ENCODE measurements at places on chromosomes 16 and 17.

DNA sequence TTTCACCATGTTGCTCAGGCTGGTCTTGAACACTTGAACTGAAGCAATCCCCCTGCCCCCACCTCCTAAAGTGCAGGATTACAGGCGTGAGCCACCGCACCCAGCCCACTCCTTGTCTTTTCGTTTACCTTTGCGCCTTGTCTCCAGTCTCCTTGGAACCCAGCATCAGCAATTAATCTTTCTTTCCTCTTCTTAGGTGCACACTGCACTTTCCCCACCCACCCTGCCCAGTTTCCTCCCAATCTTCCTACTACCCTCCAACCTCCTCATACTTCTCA is 1.5 kb upstream of the CLDN7 start:
- DNase-seq: no peak

- DNase-seq: no peak
These were observed 5.5 kb upstream of the ZNF771 start for GRCh38 chr16:30401768-30402425.

DNA sequence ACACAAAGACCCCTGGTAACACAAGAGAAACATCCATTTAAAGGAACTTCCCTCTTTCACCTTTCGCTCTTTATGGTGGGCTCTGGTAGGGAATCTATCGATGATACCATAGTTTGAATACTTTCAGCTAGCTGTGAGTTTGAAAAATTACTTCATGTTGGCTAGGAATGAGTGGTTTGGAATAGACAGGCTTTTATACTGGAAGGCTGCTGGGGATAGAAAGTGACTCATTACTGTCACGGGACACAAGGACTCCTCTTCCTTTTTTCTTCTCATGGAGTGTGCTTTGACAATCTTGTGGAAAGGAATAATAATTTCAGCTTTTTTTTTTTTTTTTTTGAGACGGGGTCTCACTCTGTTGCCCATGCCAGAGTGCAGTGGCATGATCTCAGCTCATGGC is 76.9 kb downstream of the CYB561 start:
- no peak for DNase-seq

- no peak for DNase-seq
These were observed 185.3 kb downstream of the ZNF423 start for GRCh38 chr16:49670627-49671026.

DNA sequence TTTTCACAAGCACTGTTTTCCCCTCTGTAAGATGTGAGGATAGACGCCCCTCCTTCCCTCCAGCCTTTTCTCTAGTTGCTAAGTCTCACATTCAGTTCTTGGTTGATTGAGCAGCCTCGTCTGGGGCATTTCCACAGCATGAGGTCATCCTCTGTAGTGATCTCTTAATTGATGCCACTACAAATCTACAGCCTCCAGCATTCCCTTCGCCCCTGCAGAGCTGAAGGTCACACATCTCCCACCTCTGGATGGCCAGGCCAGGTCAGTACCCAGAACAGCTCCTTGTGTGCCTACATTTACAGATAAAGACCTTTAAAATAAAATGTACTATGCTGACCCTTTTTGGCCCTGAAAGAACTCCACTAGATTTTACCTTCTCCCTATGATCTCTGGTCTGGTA is 32.5 kb upstream of the CDH11 start:
- no peak for DNase-seq

DNA sequence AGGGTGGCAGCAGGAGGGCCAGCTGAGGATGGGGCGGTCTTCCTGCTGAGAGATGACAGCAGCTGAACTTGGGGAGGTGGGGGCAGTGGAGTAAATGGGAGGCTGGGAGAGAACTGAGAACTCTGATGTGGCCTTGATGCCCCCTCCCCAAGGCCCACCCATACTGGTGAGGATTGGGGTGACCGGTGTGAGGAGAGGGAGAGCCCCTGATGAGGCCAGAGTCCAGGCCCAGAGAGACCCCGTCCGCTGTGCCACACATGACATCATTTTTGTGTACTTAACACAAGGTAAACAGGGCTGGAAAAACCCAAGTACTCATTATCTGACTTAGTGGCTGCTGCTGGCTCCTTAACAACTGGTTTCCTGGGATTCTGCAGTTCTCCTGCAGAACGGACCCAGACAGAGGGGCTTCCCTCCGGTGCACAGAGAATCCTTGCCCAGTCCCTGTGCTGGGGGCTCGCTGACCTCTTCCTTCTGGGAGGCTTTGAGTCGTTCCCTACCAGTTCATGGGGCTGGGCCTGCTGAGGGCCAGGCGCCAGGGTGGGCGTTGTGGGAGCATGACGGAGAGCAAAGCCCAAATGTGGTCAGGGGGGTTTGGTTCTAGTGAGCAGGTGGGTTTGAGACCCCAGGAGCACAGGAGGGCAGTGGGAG is 207.6 kb downstream of the RAB11FIP4 start:
- DNase-seq: no peak

GRCh38 chr16:70688246-70688742 is 2.4 kb upstream of the MTSS2 start:
- DNase-seq: no peak

DNA sequence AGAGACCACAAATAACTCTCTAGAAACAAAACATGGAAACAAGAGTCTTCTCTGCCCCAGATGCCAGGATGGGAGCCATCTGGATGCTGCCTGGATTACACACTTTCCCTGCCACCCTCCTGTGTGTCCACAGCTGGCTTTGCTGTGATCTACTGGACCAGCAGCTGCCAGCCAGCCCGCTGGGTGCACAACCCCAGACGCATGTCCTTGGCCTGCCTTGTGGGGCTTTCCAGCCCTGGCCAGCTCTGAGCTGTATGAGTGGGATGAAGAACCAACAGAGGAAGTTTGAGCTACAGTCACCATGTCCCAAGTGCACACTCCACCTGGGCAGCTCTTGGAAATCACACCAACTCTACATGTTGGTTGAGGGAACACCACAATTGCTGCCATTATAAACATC is 57.0 kb upstream of the TNRC6C start:
- DNase-seq: peak; percentile 28

GRCh38 chr16:9787717-9788116 is 394.5 kb downstream of the GRIN2A start:
- DNase-seq: no peak

- DNase-seq: no peak
These were observed 7.1 kb upstream of the ASGR1 start for GRCh38 chr17:7186241-7186640.

DNA sequence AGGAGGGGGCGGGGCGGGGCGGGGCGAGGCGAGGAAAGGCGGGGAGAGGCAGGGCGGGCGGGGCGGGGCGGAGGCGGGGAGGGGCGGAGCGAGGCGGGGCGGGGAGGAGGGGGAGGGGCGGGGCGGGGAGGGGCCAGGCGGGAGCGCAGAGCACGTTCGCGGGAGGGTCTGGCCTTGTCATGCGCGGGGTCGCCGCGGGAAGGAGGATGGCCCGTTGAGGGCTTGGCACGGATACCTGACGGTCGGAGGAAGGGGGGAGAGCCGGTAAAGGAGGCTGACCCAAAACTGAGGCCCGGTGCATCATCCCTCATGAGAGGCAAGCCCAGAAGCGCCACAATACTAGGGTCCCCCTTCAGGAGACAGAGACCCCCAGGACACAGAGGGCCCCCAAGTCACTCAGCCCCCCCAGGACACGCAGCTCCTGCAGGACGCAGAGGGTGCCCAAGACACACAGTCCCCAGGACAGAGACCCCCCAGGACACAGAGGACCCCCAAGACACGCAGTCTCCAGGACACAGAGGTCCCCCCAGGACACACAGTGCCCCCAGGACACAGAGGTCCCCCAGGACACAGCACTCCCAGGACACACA is 593 bp upstream of the WDR45B start:
- DNase-seq: peak; percentile 65

GRCh38 chr16:84995663-84996062 is 15.7 kb downstream of the ZDHHC7 start:
- no peak for DNase-seq

DNA sequence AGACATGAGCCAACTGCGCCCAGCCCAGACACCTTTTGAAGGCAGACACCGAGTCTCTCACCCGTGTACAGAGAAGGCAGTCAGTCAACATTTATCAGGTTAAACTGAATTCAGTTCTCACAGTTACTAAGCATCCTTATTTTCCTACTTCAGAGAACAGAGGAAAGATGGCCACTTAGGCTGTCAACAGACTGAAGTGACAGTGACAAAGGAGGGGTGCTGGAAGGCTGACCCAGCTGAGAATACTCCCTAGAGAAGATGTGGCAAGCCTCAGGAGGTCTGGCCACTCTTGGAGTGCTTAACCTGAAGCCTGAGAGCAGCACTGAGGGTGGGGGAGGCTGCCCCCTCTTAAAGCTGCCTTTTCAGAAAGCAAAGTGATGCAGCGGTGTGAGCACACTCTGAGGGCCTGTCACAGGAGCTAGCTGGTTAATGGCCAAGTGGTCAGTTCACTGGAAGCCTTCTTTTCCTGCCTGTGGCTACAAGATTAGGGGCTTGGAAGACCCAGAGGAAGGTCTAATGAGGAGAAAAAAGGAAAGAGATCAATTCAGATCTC is 51.0 kb upstream of the SREBF1 start:
- no peak for DNase-seq

GRCh38 chr17:80619535-80620235 is 75.0 kb downstream of the RPTOR start:
- no peak for DNase-seq
